NCI-H1417 treated with DMSO at 0.1 percent for 48 hours (cell line): ENCODE measurements at places on chromosomes 13 and 19.

DNA sequence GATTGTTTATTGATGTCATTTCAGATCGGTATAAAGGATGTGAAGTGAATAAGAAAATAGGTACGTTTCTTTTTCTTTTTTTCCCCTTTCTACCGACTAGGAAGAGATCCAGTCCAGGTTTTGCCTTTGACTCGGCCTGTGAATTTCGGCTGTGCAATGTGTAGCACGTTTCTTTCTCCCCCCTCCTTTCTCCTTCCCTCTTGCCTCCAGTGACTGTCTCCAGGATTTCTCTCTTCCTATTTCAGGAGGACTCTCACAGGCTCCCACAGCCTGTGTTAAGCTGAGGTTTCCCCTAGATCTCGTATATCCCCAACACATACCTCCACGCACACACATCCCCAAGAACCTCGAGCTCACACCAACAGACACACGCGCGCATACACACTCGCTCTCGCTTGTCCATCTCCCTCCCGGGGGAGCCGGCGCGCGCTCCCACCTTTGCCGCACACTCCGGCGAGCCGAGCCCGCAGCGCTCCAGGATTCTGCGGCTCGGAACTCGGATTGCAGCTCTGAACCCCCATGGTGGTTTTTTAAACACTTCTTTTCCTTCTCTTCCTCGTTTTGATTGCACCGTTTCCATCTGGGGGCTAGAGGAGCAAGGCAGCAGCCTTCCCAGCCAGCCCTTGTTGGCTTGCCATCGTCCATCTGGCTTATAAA, at the start of gene GPC6:
Gene GPC6, plus strand, starts transcription at position 185 of the 657 bp plus-strand sequence.
- peak; percentile 89 for DNase-seq

- no peak for DNase-seq
These were observed at the start of gene ACP7 for GRCh38 chr19:39083983-39084731. ACP7 (plus strand) TSS chr19:39084368; CDS start chr19:39085270, 902 bp downstream.

DNA sequence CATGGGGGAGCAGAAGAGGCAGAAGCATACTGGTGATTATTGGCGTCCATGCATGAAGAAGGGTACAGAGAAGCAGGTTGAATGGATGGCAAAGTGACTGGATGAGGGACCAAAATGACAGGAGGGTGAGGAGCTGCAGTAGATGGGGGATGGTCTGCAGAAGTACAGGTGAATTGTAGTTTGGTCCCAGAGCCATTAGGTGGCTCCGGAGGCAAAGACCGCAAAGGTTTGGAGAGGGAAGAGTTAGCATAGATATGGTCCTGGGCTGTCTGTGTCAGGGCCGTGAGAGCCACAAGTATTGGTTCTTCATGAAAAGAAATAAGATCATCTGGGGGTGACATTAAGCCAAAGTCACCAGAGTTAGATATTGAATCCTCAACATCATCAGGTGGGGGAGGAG, 59.0 kb upstream of the ZNF726 start:
- DNase-seq, result no peak

DNA sequence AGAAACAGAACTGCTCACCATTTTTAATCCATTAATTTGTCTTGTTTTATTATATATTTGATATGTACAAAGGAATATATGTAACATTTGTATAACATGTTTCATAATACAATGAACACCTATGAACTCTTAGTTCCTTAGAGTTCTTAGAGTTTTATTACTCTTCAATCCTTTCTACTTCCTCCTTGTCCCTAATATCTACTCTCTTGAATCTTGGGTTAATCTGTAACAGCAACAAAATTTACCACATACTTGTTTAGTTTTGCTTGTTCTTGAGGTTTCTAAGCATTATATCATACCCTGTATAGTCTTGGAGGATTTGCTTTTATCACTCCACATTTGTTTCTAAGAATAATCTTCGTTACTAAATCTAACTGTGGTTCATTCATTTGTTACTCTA, 151.4 kb downstream of the PDS5B start:
- DNase-seq, result no peak

DNA sequence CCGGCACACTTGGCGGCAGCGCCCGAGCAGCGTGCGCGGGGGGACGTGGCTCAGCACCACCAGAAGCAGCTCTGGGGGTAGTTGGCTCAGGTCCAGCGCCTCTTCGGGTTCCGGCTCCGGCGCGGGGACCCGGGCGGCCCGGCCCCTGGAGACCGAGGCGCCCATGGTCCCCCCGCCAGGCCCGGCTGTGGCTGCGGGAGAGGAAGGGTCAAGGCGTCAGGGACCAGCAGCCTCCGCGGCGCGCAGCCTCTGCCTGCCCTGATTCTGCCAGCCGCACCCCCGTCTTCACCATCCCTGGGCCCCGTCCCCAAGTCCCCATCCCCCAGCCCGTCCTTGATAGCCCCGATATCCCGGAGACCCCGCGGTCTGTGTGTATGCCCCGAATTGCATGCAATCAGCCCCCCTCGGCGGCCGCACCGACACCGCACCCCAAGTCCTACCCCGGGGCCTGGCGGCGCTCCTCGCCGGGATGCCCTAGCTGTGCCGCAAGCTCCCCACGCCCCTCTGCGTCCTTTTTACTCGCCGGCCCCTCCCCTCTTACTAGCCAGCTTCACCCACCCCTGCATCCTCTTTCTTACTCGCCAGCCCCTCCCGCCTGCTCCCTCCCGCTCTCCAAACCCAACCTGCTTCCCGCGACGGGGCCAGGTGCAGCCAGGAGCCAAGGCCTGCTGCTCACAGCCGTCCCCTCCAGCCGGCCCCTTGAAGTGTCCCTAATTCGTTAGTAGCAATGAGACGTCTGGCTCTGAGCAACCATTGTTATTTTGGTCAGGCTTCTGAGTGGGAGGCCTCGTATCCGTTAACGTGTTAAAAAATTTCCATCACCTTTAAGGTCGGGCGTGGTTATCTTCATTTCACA, at the start of gene FBXO27:
Gene FBXO27, minus strand, starts transcription at position 487 of the 856 bp plus-strand sequence. Its CDS starts 322 bp downstream, at position 165.
- DNase-seq, result peak; percentile 28

GRCh38 chr13:46170687-46171086, 11.3 kb downstream of the LCP1 start:
- no peak for DNase-seq

DNA sequence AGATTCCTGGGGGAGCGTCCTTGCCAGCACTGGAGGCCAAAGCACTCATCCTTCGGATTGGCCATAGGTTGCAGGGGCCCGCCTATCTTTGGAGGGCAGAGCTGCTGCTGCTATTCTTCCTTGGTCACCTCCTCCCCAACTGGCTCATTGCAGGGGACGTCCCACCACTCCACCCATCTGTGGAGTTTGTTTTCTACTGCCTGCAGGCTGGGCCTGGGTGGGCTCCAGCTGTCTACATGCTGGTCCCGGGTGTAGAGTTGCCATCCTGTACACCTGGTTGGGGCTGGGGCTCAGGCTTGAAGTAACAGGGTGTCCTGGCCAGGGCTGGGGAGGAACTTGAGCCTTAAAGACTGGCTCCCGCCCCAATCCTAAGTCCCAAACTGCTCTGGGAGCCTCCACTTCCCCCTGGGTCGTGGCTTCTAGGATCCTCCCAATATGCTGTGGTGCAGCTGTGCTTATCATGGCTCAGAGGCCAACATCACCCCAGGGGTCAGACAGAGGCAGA, 2.1 kb downstream of the RNF225 start:
- DNase-seq, result no peak

DNA sequence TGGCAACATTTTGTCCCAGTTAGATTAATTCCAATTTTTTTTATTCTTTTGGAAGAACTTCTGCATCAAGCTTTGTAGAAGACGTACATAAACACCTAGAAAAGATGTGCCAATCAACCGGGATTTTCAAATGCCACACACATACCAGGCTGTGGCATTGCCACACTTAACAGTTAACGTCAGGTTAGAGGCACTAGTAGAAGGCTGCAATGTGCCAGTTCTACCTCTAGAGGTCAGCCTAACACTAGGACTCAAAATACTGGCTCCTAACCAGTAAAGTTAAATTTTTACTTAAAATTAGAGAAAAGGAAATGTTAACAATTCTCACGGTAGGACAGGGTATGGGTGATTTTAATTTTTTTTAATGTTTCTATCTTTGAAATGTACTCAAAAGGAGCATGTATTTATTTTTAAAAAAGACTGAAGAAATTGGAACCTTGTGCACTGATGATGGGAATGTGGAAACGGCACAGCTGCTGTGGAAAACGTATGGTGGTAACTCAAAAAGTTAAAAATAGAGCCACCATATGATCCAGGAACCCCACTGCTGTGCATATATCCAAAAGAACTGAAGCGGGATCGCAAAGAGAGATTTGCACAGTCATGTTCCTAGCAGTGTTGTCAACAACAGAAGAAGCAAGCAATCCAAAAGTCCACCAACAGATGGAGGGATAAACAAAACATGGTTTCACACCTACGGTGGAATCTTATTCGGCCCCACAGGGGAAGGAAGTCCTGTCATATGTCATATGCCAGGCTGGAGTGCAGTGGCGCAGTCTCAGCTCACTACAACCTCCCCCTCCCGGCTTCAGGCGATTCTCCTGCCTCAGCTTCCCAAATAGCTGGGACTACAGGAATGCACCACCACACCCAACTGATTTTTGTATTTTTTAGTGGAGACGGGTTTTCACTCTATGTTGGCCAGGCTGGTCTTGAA, 30.3 kb downstream of the CRYL1 start:
- DNase-seq, result no peak

DNA sequence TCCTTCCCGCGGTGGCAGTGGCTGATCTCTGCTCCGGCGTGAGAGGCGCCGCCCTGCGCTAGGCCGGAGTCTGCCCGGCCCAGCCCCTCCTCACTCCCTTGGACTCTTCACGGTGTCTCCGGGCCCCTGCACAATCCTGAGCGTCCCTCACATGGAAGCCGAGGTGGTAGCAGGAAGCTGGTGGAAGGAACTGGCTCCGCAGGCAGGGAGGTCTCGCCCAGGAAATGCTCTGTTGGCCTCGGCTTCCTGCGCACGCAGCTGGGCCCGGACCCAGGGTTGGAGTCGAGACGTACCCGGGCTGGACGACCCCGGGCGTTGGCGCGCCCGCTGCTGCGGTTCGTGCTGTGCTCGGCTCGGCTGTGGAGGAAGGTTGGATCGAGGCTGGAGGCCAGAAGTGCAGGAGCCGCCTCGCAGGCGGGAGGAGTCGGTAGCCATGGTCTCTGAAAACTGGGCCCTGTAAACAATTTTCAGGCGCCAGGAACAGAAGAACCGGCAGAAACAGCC, 46.3 kb downstream of the ZNF724 start:
- DNase-seq, result no peak

DNA sequence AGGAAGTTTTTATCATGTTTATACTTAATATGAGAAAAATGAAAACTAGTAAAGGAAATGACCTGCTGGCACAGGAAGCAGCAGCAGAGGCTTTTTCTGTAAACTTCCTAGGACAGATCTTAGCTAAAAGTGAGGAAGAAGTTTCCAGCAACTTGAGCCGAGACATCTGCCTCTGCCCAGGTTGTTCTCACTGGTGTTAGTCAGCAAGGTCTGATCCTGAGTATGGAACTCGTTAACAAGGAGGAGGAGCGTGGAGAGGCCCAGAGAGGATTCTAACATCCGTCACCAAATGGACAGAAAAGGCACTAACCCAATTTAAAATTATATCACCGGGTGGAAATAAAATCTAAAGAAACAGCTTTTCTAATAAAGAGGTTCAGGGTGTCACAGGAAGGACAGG, 43.6 kb downstream of the PHF11 start:
- no peak for DNase-seq

- no peak for DNase-seq
These were observed 3.0 kb upstream of the APC2 start for GRCh38 chr19:1446713-1447481.

DNA sequence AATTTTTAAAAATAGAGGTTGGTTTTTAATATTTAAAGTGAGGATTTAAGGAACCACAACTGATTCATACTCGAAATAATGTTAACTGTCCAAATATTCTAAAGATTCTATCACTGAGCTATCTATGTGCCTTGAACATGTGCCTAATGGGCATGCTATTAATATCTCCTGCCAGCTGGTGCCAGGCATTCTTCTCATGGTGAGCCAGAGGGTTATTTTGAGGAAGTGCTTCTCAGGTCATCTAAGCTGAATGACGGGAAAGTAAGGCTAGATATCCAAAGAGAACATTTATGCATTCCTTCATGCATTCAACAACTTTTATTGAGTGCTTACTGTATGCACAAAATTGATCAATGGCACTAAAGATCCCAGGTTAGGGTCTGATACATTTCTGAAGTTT, 138.2 kb downstream of the PIBF1 start:
- no peak for DNase-seq

DNA sequence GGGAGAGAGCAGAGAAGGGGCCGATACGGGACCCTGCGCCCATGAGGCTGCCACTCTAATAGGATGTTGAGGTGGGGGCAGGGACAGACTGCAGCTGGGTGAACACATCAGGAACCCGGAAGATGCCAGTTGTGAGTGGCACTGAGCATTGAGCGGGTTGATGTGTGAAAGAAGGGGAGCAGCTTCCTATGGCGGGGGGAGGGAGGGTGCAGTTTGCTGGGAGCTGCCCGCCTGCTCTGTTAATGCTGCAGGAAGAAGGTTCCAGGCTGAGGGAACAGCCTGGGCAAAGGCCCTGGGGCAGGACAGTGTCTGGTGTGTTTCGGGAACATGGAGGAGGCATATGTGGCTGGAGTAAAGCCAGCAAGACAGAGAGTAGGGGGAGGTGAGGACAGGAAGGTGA, 29.8 kb downstream of the DNM2 start:
- DNase-seq, result no peak

GRCh38 chr13:110259651-110260050, 47.3 kb downstream of the COL4A1 start:
- no peak for DNase-seq

- DNase-seq, result no peak
These were observed 221.1 kb downstream of the ITGBL1 start for GRCh38 chr13:101673360-101674105.

GRCh38 chr13:43446126-43446525, 340.6 kb downstream of the ENOX1 start:
- DNase-seq, result no peak

DNA sequence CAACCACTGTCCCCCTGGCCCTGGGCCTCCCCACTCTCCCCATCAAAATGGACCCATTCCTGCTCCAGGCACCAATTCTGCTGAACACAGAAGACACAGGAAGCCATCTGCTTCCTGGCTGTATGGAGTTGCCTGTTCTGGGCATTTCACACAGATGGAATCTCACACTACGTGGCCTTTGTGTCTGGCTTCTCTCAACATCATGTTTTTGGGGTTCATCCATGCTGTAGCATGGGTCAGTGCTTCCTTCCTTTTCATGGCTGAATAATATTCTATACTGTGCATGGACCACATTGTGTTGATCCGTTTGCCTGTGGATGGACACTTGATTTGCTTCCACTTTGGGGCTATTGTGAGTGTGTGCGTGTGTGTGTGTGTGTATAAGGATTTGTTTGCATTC, 15.0 kb upstream of the KLF2 start:
- no peak for DNase-seq
